Heart left ventricle (tissue), 16 donors: ENCODE measurements at places on chromosomes 2 and 18. TPM values are rescaled to one million over a fixed set of nuclear protein-coding genes. Genes with fewer than 3 reads are reported as not detected.

Gene LBX2
- 1.7 TPM for total RNA-seq

Gene MYO3B
- 0.10 TPM for total RNA-seq

Gene SPATA3
- total RNA-seq, result not detected

GRCh38 chr18:69596345-69596744, 195.7 kb downstream of the DOK6 start:
- H3K4me1 ChIP-seq, result no peaks in the 10 kb centered on the region
- H3K27me3 ChIP-seq, result no peaks in the 10 kb centered on the region
- H3K27ac ChIP-seq, result no peak overlapping the region
- DNase-seq, result no peak

DNA sequence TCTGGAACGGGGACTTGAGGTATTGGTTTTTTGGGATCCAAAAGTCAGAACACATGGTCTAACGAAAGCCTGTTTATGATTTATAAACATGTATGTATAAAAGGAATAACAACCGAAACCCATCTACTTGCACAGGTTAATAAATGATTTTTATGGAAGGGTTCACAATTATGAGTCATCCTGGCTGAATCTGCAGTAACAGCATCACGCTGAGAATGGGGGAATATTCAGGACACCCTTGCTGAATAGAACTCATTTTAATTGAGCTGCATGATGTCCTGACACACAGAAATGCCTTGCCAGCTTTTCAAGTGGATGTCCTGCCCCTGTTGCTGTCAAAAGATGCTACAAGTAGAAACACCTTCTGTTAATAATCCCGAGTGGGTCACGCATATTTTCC, 54.7 kb upstream of the TGFA start:
- H3K27ac ChIP-seq, result no peak overlapping the region
- H3K36me3 ChIP-seq, result no peaks in the 10 kb centered on the region
- no peak overlapping the region for H3K4me3 ChIP-seq
- DNase-seq, result no peak
- H3K27me3 ChIP-seq, result peaks cover 7% of the 10 kb centered on the region
- no peaks in the 10 kb centered on the region for H3K4me1 ChIP-seq

- no peak for DNase-seq
- no peaks in the 10 kb centered on the region for H3K36me3 ChIP-seq
- no peaks in the 10 kb centered on the region for H3K27me3 ChIP-seq
- H3K4me1 ChIP-seq, result no peaks in the 10 kb centered on the region
These were observed 172.0 kb upstream of the SERPINE2 start for GRCh38 chr2:224211181-224211480.

GRCh38 chr2:185875136-185875931, 136.7 kb downstream of the FSIP2 start:
- no peak overlapping the region for H3K27ac ChIP-seq
- no peaks in the 10 kb centered on the region for H3K36me3 ChIP-seq
- no peak for DNase-seq
- no peaks in the 10 kb centered on the region for H3K27me3 ChIP-seq
